ENCODE measurements at places on chromosomes 13 and 19.

DNA sequence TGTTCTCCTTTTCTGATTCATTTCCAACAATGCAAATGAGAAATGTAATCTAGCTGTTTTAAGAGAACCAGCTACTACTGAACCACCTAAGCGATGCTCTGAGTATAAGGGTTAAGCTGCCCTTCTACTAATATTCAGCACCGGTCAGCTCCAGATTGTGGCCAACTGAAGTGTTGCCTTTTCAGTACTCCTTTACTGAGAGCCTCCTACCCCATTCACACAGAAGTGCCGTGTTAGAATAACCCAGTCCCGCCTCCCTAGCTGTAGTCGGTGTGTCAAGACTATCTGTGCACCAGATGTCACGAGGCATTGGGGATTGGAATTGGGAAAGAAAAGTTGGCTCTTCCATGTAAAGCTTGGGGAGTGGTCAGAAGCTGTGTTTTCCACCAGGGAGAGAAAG is 45.4 kb downstream of the FAM124A start:
- DNase-seq = no peak

- no peak for DNase-seq
Measured at GRCh38 chr19:50975766-50976165, 6.4 kb upstream of the KLK6 start.

GRCh38 chr19:3699741-3700241 is 477 bp downstream of the PIP5K1C start:
- DNase-seq = no peak

- DNase-seq = no peak
Measured at GRCh38 chr19:44598880-44599279, 14.5 kb upstream of the IGSF23 start.

DNA sequence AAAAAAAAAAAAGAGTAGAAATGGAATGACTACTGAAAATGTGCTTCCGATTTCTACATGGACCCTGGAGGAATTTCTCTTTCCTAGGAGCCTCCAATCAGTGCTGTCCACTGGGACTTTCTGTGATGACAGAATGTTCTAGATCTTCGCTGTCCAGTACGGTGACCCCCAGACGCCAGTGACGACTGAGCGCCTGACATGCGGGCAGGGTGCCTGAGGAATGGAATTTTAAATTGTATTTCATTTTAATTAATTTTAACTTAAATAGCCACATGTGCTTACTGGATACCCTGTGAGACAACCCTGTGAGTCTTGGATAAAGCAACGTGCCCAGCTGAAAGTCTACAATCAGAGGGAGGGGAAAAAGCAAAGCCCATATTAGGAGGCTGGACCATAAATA is 4.1 kb upstream of the TLE6 start:
- no peak for DNase-seq

- DNase-seq = no peak
Measured at GRCh38 chr13:30071969-30072817, 221.8 kb upstream of the UBL3 start.

DNA sequence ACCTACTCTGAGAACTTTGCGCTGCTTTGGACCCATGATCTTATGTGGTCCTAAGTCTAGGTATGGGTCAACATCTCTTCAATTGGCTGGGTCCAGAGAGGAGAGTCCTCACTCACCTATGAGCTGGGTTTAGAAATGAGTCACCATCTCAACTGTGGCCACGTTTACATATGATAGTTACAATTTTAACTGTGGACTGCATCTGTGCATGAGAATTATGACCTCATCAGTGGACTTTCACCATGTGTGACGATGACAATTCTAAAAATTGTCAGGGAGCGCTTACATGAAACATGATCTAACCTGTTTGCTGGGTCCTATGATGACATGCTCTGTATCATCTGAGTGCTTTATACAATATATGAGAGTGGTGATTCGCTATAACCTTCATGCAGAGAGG is 12.7 kb upstream of the ZNF724 start:
- DNase-seq = no peak

- DNase-seq = no peak
Measured at GRCh38 chr13:111187960-111188541, 72.9 kb downstream of the ARHGEF7 start.

GRCh38 chr13:28889086-28889732 is 69.1 kb downstream of the MTUS2 start:
- no peak for DNase-seq

DNA sequence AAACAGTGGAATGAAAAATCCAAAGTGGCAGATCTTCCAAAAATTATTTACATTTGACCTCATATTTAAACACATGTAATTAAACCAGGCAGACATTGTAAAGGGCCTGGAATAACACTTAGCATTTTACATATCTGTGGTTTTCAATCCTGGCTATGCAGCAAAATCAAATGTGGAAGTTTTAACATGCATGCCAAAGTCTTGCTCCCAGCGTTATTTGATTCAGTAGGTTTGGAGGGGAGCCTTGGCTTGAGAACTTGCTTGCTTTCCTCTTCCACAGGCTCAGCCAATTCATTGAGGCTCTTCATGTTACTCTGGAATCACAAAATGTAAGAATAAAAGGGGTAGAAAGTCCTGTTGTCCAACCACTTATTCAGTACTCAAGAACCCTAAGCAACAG is 42.5 kb upstream of the INTS6 start:
- DNase-seq = peak; percentile 56

DNA sequence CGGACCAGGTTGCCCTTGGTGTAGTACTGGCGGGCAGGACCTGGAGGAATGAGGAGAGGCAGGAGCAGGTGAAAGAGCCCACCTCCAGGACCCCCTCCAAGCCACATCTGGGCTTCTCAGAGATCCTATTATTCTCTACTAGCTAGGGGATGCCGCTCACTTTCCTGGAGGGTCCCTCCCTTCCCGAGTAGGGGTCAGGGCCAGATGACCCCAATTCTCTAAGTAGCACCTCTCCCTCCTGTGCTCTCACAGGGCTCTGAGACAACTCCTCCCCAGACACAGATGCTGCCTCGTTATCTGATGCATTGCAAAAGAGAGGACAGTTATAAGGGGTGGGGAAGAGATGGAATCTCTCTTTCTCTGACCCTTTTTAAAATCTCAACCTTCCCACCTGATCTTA is 22.9 kb downstream of the GP6 start:
- no peak for DNase-seq

Measured in femur (tissue), 1 donor.